NCI-H1105 (cell line): ENCODE measurements at places on chromosomes 6 and 20.

- no peak for DNase-seq
Measured at GRCh38 chr6:93679836-93680235, 260.5 kb upstream of the EPHA7 start.

GRCh38 chr6:35273822-35274559, 14.5 kb downstream of the ZNF76 start:
- DNase-seq, result no peak

DNA sequence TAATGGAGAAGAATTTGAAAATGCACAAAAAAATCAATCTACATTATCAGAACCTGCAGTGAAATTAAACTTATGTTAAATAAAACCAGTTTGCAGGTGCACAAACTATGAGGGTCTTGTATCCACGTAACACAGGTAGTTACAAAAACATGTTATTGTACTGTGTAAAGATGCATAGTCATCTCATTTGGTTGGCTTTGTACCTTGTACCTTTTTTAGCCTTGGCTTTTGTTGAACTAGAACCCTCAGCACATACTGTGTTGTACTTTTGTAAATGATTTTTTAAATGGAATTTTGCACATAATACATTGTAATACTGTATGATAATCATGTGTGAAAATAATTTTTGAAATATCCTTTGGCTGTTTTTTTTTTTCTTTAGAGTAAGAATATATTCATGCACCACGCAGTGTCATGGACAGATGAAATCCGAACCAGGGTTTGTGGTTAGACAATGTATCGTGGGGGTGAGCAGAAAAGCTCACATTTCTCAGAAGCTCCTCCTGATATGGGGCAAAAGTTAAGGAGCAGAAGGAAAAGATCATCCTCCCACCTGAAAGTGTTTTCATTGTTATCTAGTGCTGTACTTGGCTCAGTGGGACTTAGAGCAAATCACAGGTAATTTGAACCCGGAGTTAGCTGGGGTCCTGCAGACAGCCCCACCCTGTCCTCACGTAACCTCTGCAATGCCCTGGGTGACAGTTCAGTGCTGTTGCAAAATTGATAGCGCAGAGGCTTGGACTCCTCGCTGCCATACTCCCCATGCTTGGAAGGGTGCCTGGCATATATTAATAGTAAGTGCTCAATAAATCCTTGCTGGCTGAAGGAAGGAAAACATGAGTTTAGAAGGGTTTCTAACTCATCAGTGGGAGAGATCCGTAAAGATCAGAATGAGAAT, 14.8 kb upstream of the NAA20 start:
- DNase-seq, result no peak

GRCh38 chr6:13971303-13971702, 46.6 kb downstream of the RNF182 start:
- no peak for DNase-seq

DNA sequence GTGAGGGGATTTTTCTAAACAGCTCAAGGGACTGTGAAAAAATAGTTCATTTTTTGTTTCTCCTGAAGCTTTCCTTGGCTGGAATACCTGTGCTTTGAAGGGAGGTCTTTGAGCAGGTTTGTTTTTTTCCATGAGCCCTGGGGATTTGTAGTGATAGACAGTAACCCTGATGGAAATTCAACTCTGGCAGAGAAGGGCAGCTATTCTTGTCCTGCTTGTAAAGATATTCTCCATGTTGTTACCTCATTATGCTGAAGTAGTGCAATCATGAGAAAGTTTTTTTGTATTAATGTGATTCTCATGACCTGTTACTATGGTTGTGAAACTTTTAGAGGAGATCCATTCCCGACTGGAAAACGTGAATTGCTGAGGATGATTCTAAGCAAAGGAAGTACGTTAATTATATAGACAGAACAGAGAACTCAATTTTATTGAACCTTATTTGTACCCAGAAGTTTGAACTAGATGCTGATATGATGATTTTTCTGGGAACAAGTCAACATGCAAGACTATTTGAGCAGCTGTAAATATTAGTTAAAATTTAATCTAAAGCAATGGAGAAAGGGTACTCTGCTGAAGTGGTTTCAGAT, 12.5 kb downstream of the UTRN start:
- DNase-seq, result no peak

DNA sequence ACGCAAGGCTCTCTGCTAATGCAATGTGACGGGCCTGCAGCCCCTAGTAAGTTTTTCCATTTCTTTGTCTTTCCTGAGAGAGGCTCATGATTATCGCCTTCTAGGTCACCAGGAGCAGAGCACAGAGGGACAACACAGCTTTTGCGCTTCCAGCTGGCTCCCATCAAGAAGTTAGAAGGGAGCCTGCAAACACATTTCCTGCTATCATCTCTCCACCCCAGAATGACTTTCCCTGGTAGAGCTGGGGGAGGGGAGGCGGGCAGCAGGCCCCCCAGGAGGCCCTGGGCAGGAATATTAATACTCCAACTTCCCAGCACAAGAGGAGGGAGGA, 35.7 kb upstream of the CCDC167 start:
- DNase-seq, result no peak
